ENCODE measurements at places on chromosomes 2 and 18.

- DNase-seq: no peak
These were observed 81.0 kb downstream of the CHN1 start for GRCh38 chr2:174924061-174924693.

DNA sequence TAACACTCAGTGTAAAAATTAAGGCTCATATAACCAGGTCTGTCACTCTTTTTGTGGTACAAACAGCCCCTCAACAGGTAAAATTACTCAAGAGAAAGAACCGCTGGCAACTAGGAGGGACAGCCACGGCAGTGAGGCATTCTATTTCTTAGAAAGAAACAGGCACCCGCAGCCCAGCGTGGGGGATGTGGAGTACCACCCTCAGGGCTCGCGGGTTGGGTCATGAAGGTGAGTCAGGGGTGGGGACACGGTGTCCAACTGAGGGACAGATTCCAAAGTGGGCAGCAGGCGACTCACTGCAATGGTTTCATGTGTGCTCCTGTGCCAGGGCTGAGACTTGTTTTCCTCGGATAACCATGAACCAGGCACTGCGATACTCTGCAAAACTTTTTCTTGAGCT is 129.4 kb downstream of the DTNB start:
- no peak for DNase-seq

- DNase-seq: peak; percentile 15
These were observed 667 bp downstream of the SP9 start for GRCh38 chr2:174335254-174335987.

DNA sequence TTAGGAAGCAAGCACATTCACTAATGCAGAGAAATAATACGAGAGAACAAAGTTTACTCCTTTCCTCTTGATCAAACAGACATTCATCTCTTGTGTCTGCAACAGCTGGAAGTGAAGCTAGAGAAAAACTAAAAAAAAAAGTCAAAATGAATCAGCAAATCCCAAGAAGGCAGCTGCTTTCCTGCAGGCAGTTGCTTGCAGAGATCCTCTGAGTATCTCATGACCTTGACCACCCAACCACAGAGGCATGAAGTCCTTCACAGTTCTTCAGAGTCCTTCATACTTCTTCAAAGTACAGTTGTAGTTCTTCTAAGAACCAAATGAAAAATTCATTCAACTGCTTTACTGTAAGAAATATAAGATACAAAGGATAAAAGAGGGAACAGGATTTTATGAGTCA is 97.2 kb upstream of the ACVR1C start:
- no peak for DNase-seq

DNA sequence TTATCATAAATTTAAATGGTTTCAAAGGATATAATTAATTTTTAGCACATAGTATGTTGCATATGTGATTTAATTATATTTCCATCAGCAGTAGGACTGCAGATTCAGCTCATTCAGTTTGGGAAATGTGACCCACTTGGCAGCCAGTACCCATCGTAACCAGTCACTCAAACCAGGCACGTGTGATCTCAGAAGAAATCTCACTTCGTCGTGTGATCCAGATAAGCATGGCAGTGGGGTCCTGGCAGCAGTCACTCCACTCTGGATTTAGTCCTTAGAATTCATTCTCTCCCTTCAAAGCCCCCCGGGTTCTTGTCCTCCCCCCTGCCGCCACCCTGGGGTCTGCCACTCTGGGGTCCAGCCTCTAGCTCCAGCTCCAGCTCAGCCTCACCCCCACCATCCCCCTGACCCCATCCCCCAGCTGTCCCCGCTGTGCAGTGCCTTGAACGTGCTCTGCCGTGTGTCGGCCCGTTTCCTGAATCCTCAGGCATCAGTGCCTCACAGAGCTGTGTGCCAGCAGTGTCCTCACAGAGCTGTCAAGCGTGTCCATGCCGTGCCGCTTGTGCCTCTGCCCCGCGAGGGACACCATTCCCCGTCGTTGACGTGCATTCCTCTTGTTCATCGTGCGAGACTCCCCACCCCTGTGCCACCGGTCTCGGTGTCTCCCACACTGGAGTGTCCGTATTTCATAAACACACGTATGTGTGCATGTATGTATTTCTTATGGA is 34.8 kb downstream of the TRAPPC12 start:
- no peak for DNase-seq

GRCh38 chr2:102013206-102014040 is 21.7 kb downstream of the IL1R2 start:
- DNase-seq: no peak
